Stimulated activated CD4-positive, alpha-beta T cell treated with anti-CD3 and anti-CD28 coated beads, Interleukin-12 subunit alpha, Interleukin-12 subunit beta, amount 100 ng/mL, for 24 hours (primary cell): ENCODE measurements at places on chromosomes 5 and 9.
A peak's percentile ranks its signal among the peaks of the same experiment; 100 is the strongest.

DNA sequence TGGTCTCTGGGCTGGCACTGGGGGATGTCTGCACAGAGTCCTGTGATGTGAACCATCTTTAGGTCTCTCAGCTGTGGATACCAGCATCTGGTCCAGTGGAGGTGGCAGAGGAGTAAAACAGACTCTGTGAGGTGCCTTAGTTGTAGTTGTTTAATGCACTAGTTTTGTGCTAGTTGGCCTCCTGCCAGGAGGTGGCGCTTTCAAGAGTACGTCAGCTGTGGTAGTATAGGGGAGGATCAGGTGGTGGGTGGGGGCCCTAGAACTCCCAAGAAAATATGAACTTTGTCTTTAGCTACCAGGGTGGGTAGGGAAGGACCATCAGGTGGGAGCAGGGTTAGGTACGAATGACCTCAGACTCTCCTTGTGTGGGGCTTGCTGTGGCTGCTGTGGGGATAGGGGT lies 197.1 kb downstream of the TMC1 start:
- no peak for DNase-seq

GRCh38 chr5:14109041-14109747 lies 33.9 kb upstream of the TRIO start:
- DNase-seq: peak; percentile 16

GRCh38 chr5:125323613-125324012 lies 577.2 kb upstream of the ZNF608 start:
- DNase-seq: no peak

- DNase-seq: no peak
These were observed 70.3 kb upstream of the CNTLN start for GRCh38 chr9:17064558-17064957.
